Motor neuron (in vitro differentiated cells): ENCODE measurements at places on chromosomes 2 and 18.
A peak's percentile ranks its signal among the peaks of the same experiment; 100 is the strongest.

- ATAC-seq: peak; percentile 35
These were observed 47.3 kb upstream of the ATP6V1B1 start for GRCh38 chr2:70888366-70888922.

- ATAC-seq: peak; percentile 30
These were observed 66.9 kb upstream of the RBM44 start for GRCh38 chr2:237731663-237732062.

GRCh38 chr2:221189431-221190067 lies 382.6 kb downstream of the EPHA4 start:
- peak; percentile 31 for ATAC-seq

DNA sequence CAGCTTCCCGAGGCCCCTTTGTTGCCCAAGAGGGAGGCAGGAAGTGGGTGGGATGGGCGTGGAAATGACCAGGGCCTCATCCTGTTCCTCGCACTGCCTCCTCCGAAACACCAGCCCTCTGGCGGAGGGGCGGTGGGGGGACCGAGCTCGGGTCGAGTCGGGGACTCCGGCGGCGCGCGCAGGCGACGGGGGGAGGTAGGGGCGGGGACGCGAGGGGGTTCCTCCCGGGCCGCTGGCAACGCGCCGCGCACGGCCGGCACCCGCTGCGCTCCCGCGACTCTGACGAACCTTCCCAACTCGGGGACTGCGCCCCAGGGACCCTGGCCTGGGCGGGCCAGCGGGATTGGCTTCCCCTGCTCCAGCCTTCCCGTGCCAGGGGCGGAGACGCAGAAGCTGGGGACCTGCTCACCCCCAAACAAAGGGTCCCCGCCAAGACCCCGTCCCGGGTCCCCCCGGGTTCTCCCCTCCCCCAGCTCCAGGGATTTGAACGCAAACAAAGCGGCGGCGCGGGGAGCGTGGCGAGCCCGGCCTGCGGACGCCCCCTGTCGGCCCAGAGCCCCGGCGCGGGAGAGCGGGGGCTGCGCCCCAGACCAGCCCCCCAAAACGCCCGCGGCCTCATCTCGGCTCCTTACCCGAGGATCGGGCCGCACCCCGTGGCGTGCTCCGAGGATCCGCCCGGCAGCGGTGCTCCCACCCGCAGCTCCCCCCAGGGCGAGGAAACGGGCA lies 1.2 kb downstream of the SEMA4C start:
- ATAC-seq: peak; percentile 56

DNA sequence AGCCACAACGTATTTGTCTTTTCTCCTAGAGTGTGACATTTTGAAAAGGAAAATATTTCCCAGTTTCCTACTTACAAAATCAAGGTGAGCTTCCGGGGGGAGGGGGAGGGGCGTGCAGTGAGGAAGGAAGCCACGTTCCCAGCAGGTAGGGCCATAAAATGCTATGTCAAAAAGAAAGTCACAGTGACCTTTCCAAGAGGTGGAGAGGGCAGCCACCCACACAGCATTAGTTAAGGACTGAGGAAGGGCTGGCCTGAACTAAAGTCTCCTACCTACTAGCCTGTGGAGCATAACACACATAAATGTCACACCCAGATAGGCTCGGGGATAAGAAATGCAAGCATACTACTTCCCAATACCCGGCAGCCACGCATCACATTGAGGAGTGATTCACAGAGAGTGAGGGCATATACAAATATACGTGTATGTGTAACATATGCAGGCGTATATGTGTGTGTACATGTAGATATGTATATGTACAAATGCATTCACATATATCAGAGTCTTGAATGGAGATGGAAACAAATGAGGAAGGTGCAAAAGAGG lies 191.1 kb downstream of the STK39 start:
- ATAC-seq: no peak

GRCh38 chr2:136072621-136073020 lies 45.3 kb downstream of the CXCR4 start:
- no peak for ATAC-seq

GRCh38 chr2:46825231-46825938 lies 90.2 kb downstream of the MCFD2 start:
- ATAC-seq: no peak

- ATAC-seq: peak; percentile 88
These were observed 638.0 kb upstream of the ZEB2 start for GRCh38 chr2:145157741-145158591.
